ENCODE measurements at places on chromosomes 1 and 21.

DNA sequence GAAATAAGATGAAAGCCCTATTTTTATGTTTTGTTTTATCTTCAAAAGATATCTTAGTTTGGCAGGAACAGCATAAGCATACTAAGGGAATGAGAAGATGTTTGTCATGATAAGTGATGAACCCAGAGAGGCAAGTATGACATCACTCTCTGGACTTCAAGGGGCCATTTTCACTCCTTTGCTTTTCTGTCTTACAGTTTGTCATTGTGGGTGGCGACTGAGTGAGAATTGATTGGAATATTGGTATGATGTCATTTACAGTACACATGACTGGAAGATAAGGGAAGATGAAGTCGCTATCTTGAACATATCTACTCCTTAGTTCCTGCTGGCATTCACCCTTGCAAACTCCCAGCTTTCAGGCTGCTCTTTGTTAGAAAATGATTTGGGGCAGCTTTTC lies 258.1 kb upstream of the RAB4A start:
- no peak for DNase-seq

DNA sequence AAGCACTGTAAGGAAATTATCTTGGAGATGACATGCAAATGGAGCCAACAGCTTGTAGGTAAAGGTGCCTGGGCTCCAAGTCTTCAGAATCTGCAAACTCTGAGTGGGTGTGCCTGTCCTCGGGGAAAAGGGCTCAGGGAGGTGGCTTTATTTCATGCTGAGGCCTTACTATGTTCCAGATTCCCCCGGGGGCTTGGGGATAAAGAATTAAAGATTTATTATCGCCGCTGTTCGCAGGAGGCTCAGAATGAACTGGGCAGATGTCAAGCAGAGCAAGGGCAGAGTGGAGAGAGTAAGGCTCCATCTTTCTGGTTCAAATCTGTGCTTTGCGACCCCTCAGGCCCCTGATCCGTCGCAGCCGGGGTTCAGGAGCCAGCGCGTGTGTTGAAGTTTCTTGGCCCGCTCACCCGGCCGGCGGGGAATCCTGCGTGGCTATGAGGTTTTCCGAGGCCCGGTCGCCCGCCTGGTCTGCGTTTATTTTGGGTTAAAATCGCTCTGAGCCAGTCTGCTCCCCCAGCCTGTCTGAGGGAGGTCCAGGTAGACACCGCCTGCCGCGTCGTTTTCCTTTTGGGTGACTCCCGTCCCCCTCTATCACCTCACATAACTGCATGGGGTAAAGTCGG lies 19.5 kb downstream of the RHOU start:
- DNase-seq, result no peak

DNA sequence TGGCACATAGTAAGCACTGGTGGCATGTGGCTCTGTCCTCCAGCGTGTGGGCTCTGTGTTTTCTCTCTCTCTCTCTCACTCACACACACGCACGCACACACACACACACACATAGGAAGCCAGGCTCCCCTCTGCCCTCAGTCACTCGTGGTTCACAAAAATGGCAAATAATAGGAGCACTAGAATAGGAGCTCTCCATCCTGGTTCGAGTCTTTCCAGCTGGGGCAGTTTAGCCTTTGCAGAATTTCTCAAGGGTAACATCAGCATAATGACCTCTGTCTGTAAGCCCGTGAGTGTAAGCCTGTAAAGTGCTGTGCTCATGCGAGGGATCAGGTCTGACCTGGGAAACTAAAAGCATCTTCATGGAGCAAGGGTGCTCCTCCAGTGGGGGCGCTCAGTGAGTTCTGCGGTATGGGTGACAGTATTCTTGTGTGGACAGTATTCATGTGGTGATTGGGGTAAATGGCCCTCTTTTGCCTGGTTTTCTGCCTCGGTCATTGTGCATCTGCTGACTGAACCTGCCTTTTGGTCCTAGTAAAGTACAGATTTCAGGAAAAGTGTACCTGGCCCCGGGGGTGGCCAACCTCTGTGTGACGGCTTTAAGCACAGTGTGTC lies 842 bp upstream of the ZC3H12A start:
- peak; percentile 47 for DNase-seq

DNA sequence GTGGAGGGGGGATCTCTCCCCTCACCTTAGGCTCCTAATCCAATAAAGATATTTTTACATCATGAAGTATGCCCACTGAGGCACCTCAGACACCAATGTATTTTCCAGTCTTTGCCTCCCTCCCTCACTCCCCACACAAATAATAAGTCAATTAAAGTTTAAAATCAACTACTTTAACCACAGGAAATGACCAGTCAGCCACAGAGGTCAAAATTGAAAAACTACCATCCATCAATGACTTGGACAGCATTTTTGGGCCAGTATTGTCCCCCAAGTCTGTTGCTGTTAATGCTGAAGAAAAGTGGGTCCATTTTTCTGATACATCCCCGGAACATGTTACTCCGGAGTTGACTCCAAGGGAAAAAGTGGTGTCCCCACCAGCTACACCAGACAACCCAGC lies 70.6 kb upstream of the DYNLT5 start:
- DNase-seq, result no peak

DNA sequence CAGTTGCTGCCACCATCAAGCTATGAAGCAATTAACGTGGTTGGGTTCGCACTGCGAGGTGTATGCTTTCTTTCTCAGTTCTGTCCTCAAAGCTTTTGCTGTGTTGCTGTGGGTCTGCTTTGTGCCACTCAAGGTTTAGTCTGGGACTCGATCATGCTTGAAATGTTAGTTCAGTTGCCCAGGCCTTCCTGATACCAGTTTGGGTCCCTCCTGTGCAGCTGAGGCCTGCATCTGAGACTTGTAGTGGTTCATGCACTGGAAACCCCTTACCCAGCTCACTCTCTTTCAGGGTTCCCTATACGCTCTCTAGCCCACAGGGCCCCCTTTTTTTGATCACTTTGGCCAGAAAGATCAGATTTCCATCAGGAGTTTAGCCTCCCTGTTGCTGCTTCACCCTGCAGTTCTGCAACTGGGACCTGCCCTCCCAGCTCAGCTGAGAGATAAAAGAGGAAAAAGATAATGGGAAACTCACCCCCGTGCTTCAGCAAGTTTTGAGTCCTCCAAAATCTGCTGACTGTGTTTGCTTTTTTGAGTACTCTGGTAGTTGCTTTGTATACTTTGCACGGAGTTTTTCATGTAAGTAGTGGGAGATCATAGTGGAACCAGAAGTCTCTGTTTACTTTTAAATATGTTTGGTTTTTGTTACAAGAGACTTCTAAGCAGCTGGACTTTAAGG lies 317.0 kb downstream of the HHAT start:
- DNase-seq, result no peak

- DNase-seq, result peak; percentile 1
Measured at GRCh38 chr21:22120616-22121266, 1122.5 kb downstream of the NCAM2 start.

GRCh38 chr1:150551051-150551783 lies 2.0 kb downstream of the ADAMTSL4 start:
- DNase-seq, result no peak

DNA sequence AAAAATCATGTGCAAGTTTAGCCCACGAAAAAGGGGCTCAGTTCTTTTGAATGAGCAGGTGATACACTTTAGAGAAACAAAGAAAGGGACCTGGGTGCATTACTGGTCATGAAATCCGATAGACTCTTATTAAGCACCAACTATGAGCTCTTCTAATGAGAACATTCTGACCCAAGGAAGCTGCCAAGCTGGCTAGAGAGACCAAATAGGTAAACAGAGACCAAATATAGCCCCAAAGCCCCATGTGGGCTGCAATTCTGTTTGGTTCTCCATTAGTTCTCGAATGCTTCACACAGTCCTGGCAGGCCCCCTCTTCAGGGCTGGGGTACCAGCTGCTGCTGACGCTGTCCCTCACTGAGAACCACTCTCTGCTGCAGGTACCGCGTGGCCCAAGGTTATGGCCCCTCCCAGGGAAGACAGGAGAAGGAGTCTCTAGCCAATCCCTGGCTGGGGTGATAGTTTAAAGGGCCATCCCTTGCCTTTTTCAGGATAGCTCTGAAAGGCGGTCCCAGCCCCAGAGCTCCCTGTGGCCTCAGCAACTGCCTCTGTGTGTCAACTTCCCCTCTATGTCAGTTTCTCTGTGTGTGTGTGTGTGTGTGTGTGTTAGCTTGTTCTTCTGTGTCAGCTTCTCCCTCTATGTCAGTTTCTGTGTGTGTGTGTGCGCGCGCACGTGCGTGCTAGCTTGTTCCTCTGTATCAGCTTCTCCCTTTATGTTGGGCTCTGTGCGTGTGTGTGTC lies 7.1 kb upstream of the UBXN10 start:
- no peak for DNase-seq

GRCh38 chr1:108502624-108503023 lies 52.5 kb downstream of the NBPF6 start:
- DNase-seq, result no peak

GRCh38 chr1:181061487-181061886 lies 27.0 kb upstream of the IER5 start:
- DNase-seq, result no peak

Measured in OCI-LY7 (cell line).